ENCODE measurements at places on chromosomes 6 and 20.

DNA sequence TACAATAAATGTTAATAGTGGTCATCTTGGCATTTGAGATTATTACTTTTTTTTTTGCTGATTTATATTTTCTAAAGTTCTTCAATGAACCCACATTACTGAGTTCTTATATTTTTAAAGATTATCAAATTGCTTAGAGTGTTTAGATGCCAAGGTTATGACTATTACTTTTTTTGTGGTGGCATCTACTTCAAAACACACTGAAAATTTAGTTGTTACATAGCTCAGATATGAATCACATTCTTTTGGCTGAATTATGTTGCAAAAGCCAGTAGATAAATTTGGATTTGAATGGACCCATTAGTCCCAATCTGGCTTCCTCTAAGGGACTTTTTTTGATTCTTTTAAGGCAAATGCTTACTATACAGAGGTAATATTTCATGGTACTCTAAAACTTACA lies 8.9 kb downstream of the UTRN start:
- no peak for DNase-seq

DNA sequence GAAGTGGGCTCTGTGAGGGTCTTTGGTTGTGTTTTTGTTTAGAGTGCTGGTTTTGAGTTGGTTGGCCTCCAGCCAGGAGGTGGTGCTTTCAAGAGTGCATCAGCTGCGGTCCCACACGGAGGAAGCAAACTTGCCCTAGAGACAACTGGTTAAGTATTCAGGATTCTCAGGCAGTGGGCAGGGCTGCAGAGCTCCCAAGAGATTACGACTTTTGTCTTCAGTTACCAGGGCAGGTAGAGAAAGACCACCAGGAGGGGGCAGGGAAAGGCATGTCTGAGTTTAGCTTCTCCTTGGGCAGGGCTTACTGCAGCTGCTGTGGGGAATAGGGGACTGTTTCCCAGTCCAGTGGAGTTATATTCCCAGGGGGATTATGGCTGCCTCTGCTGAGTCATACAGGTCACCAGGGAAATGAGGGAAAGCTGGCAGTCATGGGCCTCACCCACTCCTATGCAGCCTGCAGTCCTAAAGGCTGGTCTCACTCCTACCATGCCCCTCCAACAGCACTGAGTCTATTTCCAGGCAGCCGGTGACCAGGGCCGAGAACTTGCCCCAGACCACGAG lies 64.3 kb downstream of the TTI1 start:
- no peak for DNase-seq

DNA sequence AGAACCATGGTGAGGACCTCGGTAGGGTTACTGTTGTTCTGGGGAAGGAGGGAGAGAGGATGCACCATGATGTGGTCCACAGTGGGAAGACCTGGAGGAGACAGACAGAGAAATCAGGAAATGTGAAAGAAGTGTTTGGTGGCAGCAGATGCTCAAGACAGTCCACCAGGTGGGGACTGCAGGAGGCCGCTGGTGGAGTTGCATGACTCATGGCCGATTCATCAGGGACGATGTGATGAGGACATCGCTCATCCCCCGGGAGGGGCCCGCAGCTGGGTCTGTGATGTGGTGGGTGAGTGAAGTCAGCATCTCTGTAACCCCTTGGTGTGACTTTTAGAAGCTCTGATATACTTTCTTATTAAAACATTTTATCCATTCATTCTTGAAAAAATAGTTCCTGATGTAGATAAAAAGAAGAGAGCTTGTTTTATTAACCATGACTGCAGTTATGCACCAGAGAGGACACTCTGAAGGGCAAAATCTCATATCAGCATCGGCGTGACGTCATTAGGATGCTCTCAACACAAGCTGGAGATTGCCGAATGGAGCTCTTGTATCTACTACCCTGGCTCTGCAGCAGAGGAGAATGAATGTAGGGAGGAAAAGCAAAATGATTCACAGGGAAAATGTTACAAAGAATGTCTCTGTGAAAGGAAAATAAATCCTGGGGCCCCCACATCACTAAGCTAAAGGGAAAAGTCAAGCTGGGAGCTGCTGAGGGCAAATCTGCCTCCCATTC lies 71.2 kb downstream of the RAMACL start:
- DNase-seq: no peak

- DNase-seq: peak; percentile 60
Measured at GRCh38 chr6:53728570-53729194, 63.1 kb upstream of the KLHL31 start.

DNA sequence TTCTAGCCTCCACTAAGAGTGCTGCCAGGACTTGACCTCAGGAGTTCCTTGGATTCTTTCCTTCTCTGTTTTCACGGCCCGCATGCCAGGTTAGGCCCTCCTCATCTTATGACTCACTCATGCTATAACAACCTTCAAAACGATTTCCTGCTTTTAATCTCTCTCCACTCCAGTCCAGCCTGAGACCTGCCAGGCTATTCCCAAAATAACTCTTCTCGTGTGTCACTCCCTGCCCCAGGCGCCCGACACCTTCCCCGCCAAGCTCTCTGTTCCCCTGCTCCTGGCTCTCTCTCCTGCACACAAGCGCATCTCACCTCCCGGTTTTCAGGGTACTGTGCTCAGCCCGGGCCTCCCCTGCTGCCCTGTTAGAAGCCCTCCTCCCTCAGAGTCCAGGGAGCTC lies 64.1 kb upstream of the RPS6KA2 start:
- DNase-seq: no peak

DNA sequence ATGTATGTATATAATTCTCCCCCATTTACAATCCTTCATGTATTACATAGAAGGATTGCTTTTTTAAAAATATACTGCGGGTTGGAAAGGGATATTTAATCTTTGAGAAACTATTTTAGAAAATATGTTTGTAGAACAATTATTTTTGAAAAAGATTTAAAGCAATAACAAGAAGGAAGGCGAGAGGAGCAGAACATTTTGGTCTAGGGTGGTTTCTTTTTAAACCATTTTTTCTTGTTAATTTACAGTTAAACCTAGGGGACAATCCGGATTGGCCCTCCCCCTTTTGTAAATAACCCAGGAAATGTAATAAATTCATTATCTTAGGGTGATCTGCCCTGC lies 3.6 kb downstream of the FOXC1 start:
- DNase-seq: no peak

- peak; percentile 53 for DNase-seq
Measured at GRCh38 chr20:24953621-24954133, 4.6 kb downstream of the CST7 start.

- no peak for DNase-seq
Measured at GRCh38 chr20:2626853-2627541, 25.4 kb upstream of the NOP56 start.

- no peak for DNase-seq
Measured at GRCh38 chr6:100678027-100678426, 203.1 kb downstream of the ASCC3 start.

DNA sequence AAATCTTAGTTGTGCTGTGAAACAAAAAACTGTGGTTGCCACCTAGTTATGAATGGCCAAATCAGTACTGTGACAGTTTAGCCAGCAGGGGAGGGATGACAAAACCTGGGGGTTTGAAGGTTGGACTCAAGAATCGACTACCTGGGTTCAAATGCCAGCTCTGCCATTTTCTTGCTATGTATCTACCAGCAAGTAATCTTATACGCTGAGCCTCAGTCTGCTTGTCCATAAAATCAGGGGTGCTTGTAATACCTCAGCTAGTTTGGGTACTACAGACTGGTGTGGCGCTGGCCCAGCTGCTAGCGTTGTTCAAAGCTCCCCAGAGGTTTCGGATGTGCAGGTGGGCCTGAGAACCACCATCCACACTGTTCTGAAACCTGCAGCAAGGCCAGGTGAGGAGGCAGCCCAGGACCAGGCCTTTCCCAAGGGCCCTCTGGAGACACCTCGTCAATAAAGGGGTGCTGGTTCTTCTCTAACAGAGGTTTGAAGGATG lies 40.4 kb downstream of the TRAM2 start:
- DNase-seq: no peak

- no peak for DNase-seq
Measured at GRCh38 chr6:5529015-5529414, 267.7 kb downstream of the FARS2 start.

DNA sequence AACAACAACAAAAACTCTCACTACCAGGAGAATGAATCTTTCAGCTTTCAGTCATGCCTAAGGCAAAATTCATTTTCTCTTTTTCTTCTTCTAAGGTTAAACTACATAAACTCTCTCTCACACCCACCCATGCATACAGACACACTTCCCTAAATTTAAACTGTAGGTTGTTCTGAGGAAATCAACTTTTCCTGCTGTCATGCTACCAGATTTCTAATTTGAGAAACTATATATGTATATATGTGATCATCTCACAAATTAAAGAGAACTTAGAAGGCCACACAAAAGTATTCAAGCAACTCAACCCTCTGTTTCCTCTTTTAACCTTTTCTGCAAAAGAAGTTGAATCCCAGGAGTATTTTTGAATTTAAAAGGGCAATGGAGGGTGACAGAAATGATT lies 532.5 kb downstream of the KIF16B start:
- DNase-seq: peak; percentile 10

DNA sequence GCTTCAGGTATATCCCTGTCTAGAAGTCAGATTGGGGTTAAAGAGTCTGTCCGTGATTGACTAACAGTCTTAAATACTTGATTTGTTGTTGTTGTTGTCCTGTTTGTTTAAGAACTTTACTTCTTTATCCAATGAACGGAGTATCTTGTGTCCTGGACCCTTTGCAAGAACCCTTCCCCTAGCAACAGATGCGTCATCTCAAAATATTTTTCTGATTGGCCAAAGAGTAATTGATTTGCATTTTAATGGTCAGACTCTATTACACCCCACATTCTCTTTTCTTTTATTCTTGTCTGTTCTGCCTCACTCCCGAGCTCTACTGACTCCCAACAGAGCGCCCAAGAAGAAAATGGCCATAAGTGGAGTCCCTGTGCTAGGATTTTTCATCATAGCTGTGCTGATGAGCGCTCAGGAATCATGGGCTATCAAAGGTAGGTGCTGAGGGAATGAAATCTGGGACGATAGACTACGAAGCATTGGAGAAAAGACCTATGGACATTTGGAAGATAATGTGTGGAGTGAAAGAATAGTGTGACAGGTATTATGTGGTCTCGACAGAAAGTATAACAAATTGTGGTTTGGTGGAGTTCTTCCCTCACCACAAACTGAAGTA lies at the start of gene HLA-DRA:
Gene HLA-DRA (plus strand): TSS at position 286 of the 613 bp plus-strand sequence. CDS start 64 bp downstream, at position 350.
- DNase-seq: peak; percentile 71

DNA sequence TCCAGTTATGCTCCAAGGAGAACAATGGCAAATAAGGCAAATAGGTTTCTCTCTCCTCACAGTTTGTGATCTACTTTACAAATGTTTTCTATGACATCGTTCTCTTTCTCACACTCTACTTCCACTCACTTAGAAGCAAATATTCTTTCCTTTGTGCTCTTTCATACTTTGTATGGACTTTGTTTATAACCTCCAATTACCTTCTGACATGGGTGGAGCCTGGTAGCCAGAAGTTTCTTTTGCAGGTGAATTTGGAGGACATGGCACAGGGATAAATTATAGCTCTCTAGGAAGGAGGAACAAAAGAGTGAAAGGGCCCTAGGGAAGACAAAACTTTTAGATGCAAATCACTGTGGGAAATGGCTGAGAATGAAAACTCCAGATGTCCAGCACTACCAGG lies 69.3 kb downstream of the OPN5 start:
- DNase-seq: no peak

Measured in CD4-positive, alpha-beta T cell treated with Interleukin-4 for 1 hour (primary cell).